ENCODE measurements at places on chromosomes 7 and 10.

GRCh38 chr7:139798892-139799291 is 21.1 kb upstream of the HIPK2 start:
- no peak for DNase-seq

GRCh38 chr10:3237530-3237929 is 64.9 kb upstream of the PITRM1 start:
- DNase-seq, result no peak

- DNase-seq, result no peak
Observed at GRCh38 chr10:73018632-73019031, 64.0 kb upstream of the PLA2G12B start.

GRCh38 chr7:87599336-87599735 is 1.3 kb downstream of the ABCB1 start:
- DNase-seq, result peak; percentile 31

GRCh38 chr10:114347241-114347640 is 57.1 kb downstream of the AFAP1L2 start:
- DNase-seq, result no peak

DNA sequence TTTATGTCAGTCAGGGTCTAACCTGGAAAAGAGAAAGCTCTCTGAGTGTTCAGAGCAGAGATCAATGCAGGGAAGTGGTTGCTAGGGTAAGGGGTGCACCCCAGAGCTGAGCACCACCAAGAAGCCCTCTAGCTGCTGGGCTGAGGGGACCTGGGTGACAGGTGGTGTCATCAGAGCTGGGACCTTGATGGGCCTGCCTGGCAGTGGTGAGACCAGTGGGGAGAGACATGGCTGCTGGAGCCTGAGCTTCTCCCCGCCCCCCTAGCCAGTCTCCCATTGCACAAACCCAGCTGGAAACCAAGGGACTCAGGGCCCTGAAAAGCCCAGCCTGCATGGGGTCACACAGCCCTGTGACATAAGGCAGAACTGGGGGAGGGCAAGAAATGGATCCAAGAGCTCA is 49.1 kb upstream of the OSBPL3 start:
- DNase-seq, result no peak

GRCh38 chr10:23368816-23369640 is 24.4 kb upstream of the C10orf67 start:
- no peak for DNase-seq

GRCh38 chr7:13844954-13845353 is 144.5 kb downstream of the ETV1 start:
- DNase-seq, result no peak

DNA sequence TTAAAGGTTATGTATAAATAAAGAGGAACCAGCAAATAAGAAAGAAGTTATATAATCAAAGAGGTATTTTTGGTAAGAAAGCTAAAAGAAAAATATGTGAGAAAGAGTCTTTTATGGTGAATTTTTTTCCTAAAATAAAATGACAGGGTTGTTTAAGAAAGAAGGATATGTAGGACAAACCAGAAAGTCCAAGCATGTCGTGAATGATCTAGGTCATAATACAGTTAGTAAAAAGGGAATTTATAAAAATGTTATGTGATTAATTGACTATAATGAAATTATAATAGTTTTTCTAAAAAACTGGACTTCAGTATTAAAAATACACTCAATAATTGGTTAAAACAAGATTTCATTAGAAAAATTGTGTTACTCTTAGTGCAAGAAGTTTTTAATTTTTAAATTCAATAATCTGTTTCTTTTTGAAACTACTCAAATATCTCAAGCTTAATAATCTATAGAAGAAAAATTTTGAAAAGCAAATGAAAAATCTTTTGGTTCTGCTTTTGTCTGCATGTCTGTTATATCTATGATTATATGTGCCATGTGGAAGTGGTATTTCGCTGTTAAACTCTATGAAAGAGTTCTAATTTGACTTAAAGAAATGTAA is 23.3 kb downstream of the AVL9 start:
- DNase-seq, result peak; percentile 62

- no peak for DNase-seq
Observed at GRCh38 chr7:105816954-105817615, 59.3 kb downstream of the ATXN7L1 start.

DNA sequence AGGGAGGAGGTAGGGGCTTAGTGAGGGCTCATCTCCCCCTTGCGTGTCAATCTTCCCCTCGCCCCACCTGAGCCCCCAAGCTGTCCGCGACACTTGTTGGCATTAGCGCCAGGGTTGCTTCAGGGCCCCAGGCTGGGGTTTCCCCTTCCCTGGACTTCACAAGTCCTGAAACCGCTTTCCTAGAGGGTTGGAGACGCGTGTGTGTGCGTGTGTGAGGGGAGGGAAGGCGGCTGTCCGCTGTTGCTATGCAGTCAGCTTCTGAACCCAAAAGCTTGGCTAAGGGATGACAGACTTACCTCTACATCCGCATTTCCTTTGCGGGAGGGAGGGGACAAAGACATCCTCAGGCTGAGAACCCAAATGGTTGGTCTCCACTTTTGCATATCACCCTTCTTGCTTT is 803 bp downstream of the GOLGA7B start:
- no peak for DNase-seq

- DNase-seq, result no peak
Observed at GRCh38 chr7:101943889-101944600, 126.6 kb downstream of the CUX1 start.

GRCh38 chr10:34549001-34549400 is 266.1 kb downstream of the PARD3 start:
- DNase-seq, result no peak

GRCh38 chr7:37924491-37925041 is 4.1 kb downstream of the EPDR1 start:
- DNase-seq, result no peak

GRCh38 chr7:93142127-93142526 is 6.1 kb downstream of the SAMD9L start:
- no peak for DNase-seq

DNA sequence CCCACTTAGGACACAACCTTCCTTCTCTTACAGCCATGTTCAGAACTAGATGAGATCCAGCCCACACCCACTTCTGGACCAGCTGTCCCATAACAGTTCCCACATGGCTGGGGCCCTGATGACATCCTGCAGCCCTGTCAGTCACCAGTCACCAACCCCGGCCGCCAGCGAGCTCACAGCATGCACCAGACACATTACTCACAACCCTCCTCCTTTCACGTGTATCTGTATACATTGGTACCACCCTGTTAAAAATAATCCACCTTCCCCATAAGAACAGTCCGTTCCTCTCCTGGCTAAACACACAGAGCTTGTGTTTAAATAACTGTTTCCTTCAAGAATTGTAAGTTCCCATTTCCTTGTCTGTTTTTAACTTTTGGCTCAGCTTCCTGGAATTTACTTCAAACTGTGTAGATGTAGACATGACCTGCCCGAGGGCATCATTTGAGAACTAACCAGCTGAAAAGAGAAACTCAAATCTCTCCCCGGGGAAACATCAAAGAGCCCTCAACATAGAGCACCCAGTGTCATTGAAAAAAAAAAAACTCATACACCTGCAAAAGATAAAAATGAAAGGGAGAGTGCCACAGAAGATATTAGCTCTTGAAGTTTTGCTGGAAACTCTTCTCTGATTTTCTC is 26.0 kb upstream of the PRLHR start:
- no peak for DNase-seq

GRCh38 chr7:113414401-113415035 is 296.2 kb upstream of the SMIM30 start:
- DNase-seq, result no peak

DNA sequence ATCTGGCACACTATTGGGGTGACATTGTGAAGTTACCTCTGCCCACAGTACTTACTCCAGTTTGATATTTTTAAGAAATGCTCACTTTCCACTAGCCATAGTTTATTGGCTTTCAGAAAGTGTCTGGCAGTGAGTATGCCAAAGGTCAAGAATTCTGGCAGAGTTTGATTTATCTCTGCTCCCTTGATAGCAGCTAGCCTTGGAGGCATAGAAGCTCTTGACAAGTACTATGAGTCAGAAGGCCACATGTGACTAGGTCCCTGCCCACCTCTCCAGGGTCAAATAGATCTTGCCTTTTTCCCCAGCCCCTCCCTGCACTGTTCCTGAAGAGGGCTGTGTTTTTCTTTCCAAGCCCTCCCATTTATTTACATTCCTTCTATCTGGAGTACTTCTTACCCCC is 202.2 kb downstream of the AUTS2 start:
- peak; percentile 53 for DNase-seq

DNA sequence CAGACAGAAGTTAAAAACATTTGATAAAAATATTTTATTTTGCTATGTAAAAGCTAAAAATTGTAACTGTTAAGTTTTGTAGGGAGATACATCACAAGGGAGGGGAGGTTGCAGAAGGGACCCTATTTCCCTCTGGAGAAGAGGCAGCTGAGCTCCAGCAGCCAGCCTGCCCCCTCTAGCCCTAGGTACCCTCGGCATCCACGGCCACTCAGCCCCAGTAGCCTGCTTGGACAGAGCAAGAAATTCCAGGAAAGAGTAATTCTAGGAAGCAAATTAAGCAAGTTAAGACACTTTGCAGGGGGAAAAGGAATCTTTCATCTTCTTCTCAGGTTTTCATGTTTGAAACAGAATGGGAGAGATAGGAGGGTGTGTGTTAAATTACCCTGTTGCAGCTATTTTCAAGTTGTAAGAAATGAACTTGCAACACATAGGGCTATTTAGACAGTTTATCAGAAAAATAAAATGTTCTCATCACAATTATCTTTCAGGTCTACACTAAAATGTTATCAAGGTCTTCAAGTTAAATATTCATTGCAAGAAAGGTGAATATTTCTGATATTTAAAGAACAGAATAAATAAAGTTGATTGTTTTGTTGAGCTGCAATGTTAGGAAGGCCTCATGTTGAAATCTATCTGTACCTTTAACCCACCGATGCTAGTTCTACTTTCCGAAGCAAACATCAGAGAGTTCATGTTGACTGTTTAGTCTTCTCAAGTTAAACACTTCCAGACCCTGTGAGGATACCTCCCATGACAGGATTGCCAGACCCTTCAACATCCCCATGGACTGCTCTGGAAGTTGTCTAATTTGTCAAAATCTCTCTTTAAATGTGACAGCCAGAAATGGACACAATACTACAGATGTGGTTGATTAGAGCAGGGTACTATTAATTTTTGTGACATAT is 5.5 kb downstream of the SGCE start:
- no peak for DNase-seq

GRCh38 chr10:15290671-15291070 is 80.4 kb downstream of the FAM171A1 start:
- DNase-seq, result no peak

GRCh38 chr7:17038783-17039170 is 157.0 kb upstream of the AGR3 start:
- no peak for DNase-seq
